ENCODE measurements at places on chromosomes 4 and X.

DNA sequence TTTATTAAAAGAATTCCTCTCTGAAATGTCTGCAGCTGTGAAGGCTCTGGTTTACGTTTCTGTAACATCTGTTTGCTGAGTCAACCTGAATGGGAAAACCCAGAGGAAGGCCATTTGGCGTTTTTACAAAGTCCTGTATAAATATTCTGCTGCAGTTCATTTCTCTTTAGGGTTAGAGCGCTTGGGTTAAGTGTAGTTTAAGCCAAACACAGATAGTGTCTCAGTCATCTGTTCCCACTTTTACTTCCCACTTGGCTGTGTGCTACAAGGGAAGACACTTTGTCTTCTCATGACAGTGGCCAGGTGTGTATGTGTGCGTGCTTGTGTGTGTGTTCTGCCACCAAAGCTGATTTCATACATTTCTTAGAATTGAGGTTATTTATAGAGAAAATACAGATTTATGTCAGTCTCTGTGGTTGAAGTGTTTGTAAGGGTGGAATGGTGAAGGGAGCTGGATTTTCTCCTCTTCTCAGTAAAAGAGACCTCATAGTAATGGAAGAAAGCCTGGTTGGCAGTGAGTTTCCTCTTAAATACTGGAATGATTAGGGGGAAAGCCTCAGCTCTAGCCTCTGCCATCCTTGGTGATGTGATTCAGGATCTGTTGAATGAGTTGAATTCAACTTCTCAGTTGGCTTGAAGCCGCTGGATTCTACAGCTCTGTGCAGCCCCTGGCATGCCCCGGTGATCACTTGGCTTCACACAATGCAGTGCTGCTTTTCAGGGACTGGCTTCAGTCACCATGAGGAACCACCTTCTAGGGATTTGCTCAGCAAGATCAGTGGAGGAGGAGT, 50.6 kb downstream of the JADE1 start:
- no peak for DNase-seq

DNA sequence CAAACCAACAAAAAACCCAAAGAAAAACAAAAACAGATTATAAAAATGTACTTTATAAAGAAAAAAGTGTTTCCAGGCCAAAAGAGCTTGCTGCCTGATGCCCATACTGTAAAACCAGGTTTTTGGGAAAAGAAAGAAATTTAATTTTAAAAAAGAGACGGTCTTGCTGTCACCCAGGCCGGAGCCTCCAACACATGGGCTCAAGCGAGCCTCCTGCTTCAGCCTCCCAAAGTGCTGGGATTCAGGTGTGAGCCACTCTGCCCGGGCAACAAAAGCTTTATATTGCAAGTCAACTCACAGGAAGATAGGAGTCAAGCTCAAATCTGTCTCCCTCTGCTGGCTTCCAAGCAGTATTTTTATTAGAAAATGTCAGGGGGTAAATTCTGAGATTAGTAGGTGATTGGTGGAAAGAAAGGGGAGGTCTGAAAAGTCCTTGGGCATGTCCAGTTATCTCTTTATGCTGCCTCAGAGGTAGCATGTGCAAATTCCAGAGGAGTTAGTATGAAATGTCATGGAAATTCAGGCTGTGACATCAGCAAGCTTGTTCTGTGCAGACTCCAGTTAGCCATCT, 39.4 kb downstream of the MGST2 start:
- DNase-seq = no peak

- DNase-seq = no peak
These were observed 116.0 kb downstream of the MXRA5 start for GRCh38 chrX:3230496-3230895.

DNA sequence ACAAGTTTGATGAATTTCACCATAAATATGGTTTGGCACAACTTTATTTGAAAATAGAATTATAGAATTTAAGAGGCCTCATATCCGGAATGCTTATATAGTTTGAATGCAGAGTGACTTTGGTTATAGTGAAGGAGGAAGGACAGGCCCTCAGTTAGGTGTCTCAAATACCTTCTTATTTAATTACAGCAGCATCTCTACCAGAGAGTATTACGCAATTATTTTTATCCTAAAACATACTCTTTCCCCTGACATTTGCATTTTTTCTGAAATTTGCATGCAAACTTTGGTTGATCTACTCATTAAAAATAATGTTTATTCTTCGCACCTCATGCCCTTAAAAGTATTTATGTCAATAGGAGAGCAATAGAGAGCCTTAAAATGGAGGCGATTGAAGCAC, 305.4 kb downstream of the PACRGL start:
- no peak for DNase-seq

DNA sequence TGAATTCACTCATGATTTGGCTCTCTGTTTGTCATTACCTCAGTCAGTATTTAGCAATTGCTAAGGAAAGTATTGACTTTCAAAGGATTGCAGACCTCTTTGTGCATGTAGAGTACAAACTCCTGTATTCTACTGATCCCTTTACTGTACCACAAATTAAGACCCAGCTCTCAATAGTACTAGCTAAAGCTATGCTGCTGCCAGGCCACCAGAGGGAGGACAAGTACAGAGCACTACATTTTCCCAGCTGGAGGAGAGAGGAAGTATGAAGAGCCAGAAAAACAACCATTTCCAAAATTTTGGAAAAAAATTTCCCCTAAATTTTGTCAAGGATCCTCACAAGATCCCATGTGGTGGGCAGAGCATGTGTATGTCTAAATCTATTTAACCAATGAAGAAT, 175.0 kb upstream of the MTMR8 start:
- no peak for DNase-seq
